ENCODE measurements at places on chromosomes 6 and 20.

DNA sequence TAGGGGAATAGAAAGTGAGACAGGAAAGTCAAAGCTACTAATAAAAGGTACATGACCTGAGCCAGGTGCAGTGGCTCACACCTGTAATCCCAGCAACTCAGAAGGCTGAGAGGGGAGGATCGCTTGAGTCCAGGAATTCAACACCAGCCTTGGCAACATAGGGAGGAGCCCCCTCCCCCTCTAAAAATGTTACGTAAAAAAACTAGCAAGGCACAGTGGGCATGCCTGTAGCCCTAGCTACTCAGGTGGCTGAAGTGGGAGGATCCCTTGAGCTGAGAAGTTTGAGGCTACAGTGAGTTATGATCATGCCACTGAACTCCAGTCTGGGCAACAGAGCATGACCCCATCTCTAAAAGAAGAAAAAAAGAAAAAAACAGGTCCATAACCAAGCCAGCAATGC lies 186.1 kb upstream of the RIN2 start:
- no peak for DNase-seq

DNA sequence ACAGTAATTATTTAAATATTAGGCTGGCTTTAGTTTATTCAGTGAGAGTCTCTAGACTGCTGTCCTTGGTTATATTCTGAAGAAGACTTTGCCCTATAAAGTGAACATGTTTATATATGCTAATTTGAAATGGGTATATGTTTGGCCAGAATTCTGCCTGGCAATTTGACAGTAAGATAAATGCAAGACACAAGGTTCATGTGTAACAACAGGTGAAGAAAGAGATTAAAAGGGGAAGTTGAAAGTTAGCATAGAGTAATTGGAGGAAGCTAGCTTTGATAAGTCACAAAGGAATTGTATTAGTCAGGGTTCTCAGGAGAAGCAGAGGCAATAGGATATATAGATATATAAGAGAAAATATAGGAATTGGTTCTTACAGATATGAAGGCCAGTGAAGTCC lies 191.4 kb downstream of the CENPW start:
- no peak for DNase-seq

- DNase-seq = no peak
Observed at GRCh38 chr6:99297006-99297405, 52.5 kb downstream of the FAXC start.

DNA sequence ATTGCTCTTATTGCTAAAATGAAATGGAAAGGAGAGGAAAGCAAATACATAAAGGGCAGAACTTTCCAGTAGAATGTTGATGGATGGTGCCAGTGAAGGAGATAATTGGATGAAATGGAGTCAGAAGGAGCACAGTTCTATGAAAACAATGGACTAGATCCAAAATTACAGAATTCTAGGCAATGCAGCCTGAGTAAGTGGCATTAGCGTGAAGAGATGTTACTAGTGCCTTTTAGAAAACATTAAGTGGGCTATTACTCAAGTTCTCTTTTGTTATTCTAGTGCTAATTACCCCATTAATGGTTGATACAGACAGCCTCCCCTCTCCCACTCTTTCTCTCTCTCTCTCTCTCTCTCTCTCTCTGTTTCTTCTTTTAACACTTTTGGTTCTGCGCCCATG lies 209.5 kb upstream of the RGS17 start:
- DNase-seq = no peak

DNA sequence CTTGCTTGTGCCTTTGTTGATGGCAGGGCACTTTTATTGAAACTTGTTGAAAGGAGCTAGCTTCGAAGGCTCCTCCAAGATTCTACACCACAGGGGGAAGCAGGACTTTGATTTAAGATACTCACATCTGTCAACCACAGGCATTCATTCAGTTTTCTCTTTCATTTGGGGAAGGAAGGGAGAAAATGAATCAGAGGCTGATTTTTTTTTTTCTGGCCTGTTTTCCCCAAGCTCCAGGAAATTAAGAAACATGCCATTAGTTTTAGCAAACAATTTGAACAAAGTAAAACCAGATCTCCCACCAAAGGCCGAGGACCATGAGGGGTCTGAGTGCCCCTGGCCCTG lies 8.7 kb upstream of the APCDD1L start:
- no peak for DNase-seq

DNA sequence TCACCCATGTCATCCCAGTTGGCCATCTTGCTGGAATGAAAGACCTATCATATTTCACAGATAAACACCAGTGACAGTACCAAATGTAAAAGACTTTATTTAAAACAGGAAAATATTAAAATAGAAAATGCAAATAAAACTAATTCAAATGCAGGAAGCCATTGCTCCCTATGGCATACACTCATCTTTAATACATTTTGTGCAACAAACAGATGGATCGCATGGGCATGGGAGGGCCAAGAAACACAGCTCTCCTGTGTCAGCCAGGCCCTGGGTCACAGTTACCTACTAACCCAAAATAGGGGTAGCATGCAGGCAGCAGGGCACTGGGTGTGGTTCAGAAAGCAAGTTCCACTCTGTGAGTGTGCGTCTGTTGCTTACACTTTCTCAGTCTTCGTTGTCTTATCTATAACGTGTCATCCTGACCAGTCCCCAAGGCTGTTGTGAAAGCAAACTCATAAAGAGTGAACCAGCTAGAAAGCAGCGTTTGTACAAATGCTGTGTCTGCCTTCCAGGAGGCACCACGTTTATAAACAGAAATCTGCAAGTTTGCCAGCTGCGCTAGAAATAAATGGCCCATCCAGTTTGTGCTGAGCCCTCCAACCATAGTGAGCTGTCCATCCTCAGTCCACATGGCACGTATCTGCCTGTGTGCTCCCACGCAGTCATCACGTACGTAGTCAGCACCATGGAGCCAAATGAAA lies 180.5 kb downstream of the SYNDIG1 start:
- DNase-seq = no peak

DNA sequence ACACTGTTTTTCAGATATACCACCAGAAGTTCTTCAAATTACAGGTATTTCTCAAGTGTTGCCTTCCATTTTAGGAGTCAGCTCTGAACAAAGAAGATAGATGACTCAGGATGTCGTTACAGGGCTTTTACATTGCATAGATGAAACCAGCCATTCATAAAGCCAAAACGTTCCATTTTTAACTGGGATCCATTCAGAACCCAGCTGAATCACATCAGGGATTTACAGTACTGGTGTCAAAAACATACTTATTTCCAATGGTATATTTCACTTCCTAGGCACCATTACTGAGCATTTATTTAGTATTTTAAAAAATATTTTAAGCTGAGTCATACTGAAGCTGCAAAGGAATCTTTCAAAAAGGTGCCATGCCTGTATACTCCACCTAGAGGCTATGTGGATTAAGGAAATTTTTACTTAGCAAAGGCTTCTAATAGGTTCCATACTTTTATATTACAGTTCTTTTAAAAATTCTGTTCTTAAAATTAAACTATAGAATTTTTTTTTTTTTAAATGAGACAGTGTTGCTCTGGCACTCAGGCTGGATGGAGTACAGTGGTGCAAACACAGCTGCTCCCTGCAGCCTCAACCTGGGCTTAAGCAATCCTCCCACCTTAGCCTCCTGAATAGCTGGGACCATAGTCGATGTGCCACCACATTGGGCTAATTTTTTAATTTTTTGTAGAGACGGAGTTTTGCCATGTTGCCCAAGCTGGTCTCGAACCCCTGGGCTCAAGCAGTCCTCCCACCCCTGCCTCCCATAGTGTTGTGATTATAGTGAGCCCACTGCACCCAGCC lies 2.6 kb downstream of the ASF1A start:
- DNase-seq = peak; percentile 6

DNA sequence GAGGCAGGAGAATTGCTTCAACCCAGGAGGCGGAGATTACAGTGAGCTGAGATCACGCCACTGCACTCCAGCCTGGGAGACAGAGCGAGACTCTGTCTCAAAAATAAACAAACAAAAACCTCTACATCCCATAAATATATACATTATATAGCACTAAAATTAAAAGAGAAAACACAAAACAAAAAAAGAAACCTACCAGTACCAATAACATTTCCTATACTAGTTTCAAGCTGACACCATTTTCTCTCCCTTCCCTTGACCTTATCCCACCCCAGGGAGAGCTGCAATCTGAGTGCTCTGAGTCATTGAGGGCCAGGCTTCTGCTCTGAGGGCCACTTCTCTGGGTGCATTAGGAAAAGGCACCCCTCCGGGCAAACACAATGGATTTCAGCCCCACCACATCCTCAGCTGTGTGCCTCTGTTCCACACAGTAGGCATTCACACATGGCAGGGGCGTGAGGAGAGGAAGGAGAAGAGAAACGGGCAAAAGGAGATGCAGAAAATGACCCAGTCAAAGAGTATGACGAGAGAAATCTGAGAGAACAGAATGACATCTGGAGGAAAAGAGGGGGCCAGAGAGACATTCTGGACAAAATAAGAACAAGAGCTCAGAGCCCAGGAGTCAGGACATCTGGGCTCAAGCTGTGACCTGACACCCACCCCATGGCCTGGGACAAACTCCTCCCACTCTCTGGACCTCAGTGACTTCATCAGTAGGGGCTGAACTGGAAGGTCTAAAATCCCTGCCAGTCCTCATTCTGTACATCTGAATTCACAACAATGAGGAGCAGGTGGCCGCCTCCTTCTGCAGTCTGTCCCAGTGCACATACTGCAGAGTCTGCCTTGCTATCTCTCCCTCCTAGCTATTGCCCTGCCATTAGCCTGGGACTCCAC lies 18.2 kb downstream of the TRIM26 start:
- no peak for DNase-seq

DNA sequence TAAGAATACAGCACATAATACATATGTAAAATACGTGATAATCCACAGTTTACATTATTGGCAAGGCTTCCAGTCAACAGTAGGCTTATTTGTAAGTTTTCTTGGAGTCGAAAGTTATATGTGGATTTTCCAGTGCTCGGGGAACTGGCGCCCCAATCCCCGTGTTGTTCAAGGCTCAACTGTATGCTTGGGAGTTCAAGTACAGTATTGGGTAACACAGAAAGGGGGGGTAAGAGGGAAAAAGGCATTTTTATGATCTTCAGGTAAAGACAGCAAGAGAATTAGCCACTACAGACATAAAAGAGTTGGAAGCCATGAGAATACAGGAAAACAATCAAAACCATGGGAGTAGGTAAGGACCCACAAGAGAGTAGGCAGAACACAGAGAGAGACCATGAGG lies 16.4 kb downstream of the PSMB1 start:
- no peak for DNase-seq

- no peak for DNase-seq
Observed at GRCh38 chr6:13715444-13715883, 3.8 kb upstream of the RANBP9 start.

DNA sequence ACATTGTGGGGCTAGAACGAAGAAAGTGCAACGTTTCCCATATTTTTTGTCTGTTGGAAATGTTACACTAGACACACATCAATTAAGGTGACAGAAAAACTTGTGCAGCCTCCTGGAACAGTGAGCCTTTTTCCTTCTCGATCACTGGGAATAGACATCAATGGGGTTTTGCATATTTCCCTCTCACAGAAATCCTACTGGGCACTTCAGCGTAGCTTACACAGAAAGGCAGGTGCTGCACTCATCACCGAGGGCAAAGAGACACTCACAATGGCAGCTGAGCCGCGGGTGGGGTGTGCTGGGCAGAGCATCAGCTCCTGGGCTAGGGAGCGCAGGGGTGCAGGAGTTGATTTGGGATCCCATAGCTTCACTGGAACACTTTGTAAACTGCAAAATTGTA lies 64.5 kb downstream of the THBS2 start:
- no peak for DNase-seq

DNA sequence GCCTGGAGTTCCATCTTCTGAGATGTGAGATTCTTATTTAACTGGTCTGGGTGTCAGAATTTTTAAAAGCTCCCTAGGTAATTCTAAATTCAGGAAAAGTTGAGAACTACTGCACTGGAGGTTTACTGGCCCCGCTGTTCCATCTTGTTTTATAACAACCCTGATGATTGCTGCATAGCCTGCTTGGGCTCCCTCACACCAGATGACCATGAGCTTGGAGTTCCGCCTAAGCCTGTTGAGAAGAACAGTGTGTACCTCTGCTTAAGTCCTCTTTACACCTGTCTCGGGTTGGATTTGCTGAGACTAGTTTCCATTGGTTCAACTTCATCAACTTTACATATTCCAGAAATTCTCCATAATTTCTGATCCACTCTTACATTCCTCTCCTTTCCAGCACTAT lies 77.9 kb downstream of the FKBP5 start:
- DNase-seq = no peak

DNA sequence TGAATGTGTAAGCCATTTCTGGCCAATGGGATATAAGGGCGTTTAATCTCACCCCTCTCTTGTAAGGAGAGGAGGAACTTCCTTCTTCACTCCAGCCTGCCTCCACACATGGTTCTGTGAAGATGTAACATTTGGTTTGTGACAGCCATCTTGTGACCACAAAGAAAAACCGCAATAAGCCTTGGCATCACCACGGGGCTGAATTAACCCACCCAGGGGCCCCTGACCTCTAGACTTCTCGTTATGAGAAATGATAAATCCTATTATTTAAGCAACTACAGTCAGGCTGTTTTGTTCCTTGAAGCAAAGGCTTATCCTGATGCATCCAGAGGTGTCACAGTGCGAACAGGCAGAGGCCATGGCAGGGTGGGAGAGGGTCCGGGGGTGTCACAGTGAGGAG lies 139.7 kb downstream of the CDC5L start:
- no peak for DNase-seq

All from H54 (cell line).